Naive thymus-derived CD4-positive, alpha-beta T cell (primary cell): ENCODE measurements at places on chromosomes 5 and 9. TPM values are rescaled to one million over a fixed set of nuclear protein-coding genes. Genes with fewer than 3 reads are reported as not detected.

The C5orf52 gene
- not detected for total RNA-seq

DNA sequence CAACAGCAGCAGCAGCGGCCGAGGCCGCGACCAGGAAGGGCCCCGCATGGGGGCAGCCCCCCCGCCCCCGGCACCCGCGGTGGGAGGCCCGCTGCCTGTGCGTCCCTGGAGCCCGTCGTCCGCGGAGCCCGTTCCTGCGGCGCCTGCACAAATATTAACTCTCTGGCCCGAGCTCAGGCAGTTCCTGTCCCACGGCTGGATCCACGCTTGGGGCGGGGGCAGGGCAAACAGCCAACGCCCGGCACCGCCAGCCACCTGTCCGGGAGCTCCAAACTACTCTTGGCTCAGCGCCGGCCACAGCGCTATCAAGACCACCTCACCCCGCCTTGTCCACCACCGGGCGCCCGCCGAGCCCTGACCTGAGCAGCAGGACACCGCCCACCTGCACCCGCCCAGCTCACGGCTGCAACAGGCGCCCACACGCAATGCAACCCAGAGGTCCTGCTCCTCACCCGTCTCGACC lies at the start of gene LRRC26:
TSS of gene LRRC26 (minus strand) at position 156 of the 463 bp plus-strand sequence. CDS start at position 48, 108 bp downstream.
- H3K27ac ChIP-seq, result no peak within 1 kb of the TSS
- H3K36me3 ChIP-seq, result no peaks in the 10 kb centered on the region

- H3K27ac ChIP-seq, result peak overlapping the region; percentile 79
- no peaks in the 10 kb centered on the region for H3K27me3 ChIP-seq
- no peaks in the 10 kb centered on the region for H3K36me3 ChIP-seq
- H3K4me1 ChIP-seq, result peaks cover 22% of the 10 kb centered on the region
Measured at GRCh38 chr9:120714846-120715388, 647 bp upstream of the MEGF9 start.

The DNAJA1 gene
- total RNA-seq, result 204 and 209 TPM in 2 replicates

- H3K4me3 ChIP-seq, result no peak overlapping the region
- no peaks in the 10 kb centered on the region for H3K36me3 ChIP-seq
- H3K4me1 ChIP-seq, result no peaks in the 10 kb centered on the region
- no peak overlapping the region for H3K27ac ChIP-seq
- DNase-seq, result peak; percentile 56
- H3K27me3 ChIP-seq, result no peaks in the 10 kb centered on the region
Measured at GRCh38 chr5:143824851-143825720, 13.1 kb downstream of the HMHB1 start.

DNA sequence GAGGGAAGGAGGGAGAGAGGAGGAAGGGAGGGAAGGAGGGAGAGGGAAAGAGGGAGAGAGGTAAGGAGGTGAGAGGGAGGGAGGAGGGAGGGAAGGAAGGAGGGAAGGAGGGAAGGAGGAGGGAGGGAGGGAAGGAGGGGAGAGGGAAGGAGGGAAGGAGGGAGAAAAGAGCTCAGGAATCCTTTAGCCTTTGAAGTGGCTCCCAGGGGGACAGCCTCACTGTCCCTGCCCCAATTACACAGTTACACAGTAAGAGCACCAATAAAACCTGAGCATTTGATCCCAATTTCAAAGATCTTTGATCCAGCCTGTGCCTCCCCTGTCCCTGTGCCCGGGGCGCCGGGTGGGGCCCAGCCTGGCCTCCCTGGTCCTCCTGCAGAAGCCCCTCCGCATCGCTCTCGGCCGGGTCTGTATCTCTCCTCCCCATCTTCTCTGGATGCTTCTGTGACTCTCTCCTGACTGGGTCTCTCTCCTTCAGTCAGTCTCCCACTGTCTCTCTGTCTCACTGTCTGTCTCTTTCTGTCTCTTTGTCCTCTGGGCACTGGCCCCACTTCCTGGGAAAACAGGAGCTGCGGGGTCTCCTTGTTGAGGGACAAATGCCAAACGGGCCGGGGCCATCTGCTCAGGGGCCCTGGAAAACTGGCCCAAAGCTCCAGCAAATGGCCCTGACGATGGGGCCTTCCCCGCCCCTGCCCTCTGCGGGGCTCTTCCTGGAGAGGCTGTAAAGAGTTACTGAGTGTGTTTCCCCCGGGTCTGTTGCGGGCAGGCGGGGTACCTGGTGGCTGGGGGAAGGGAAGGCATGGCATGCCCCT lies 54.2 kb upstream of the EGFL7 start:
- H3K4me1 ChIP-seq, result no peaks in the 10 kb centered on the region
- H3K36me3 ChIP-seq, result no peaks in the 10 kb centered on the region
- no peaks in the 10 kb centered on the region for H3K27me3 ChIP-seq
- DNase-seq, result no peak

GRCh38 chr9:14389657-14390056 lies 75.7 kb upstream of the NFIB start:
- H3K4me1 ChIP-seq, result no peaks in the 10 kb centered on the region
- no peak overlapping the region for H3K4me3 ChIP-seq
- no peak for DNase-seq
- no peaks in the 10 kb centered on the region for H3K27me3 ChIP-seq
- no peak overlapping the region for H3K27ac ChIP-seq

- no peak overlapping the region for H3K27ac ChIP-seq
- no peak overlapping the region for H3K4me3 ChIP-seq
- no peaks in the 10 kb centered on the region for H3K36me3 ChIP-seq
- no peak for DNase-seq
- no peaks in the 10 kb centered on the region for H3K27me3 ChIP-seq
Measured at GRCh38 chr9:93051680-93052089, 6.8 kb upstream of the SUSD3 start.

DNA sequence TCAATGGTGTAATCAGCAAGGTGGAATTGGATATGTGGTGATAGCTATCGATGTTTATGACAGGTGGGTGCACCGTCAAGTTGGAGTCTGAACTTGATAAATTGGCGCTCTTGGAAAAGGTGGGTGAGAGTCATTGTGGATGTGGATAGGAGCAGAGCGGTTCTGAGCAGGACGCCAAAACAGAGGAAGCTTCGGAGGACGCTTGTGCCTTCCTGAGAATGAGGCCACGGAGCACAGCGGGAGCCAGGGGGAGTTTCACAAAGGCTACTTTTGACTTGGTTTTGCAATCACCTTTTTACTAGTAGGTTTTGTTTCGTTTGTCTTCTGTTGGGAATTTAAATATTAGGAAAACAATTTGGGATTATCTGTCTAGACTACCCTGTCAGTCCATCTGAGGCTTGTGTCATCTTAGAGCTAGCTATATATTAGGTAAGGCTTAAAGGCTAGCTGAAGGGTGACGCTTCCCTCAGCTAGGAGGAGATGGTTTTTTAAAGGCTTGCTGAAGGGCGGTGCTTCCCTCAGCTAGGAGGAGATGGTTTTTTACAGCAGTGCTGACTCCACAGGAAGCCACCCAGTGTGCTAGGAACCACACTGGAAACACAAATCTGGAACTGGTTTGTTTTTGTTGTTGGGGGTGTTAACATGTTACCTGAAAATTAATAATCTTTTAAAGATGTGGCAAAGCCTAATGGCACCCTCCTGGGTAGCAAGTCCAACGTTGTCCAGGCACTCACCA lies 142.4 kb upstream of the IRX4 start:
- peaks cover 3% of the 10 kb centered on the region for H3K27me3 ChIP-seq
- H3K36me3 ChIP-seq, result no peaks in the 10 kb centered on the region
- no peak for DNase-seq

- no peak overlapping the region for H3K4me3 ChIP-seq
- H3K36me3 ChIP-seq, result no peaks in the 10 kb centered on the region
- no peak for DNase-seq
- H3K27ac ChIP-seq, result no peak overlapping the region
- no peaks in the 10 kb centered on the region for H3K27me3 ChIP-seq
Measured at GRCh38 chr9:3125602-3126405, 281.9 kb upstream of the PUM3 start.

The PCA3 gene
- not detected for total RNA-seq

The PCDHB14 gene
- not detected for total RNA-seq

DNA sequence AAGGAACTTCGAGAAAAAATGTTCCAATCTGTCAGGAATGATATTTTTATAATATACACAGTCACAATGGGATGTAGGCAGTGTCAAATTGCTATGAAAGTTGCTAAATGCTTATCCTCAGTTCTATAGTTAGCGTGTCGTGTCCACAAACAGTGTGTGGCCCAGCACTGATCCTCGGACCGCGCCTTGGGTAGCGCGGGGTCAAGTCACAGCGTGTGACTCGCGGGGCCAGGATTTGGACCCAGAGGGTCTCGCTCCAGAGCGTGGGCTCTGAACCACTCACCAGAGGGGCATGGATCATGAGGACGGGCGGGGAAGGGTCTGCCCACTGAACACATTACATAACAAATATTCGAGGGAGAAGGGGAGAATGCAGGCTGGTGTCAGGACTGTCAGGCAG lies 171.8 kb downstream of the C9orf50 start:
- H3K27ac ChIP-seq, result no peak overlapping the region
- H3K36me3 ChIP-seq, result no peaks in the 10 kb centered on the region
- H3K4me3 ChIP-seq, result no peak overlapping the region

GRCh38 chr5:113233606-113234005 lies 201.2 kb downstream of the TSSK1B start:
- H3K27me3 ChIP-seq, result no peaks in the 10 kb centered on the region
- no peak for DNase-seq
- no peaks in the 10 kb centered on the region for H3K36me3 ChIP-seq
- H3K27ac ChIP-seq, result no peak overlapping the region
- H3K4me3 ChIP-seq, result no peak overlapping the region

The LSM11 gene
- 4.0 TPM for total RNA-seq

- H3K27me3 ChIP-seq, result no peaks in the 10 kb centered on the region
- no peak overlapping the region for H3K27ac ChIP-seq
- no peak overlapping the region for H3K4me3 ChIP-seq
- no peaks in the 10 kb centered on the region for H3K4me1 ChIP-seq
- no peaks in the 10 kb centered on the region for H3K36me3 ChIP-seq
- no peak for DNase-seq
Measured at GRCh38 chr5:147732291-147732883, 50.1 kb downstream of the JAKMIP2 start.

GRCh38 chr9:17082343-17083064 lies 52.3 kb upstream of the CNTLN start:
- H3K4me3 ChIP-seq, result no peak overlapping the region
- no peaks in the 10 kb centered on the region for H3K36me3 ChIP-seq
- H3K4me1 ChIP-seq, result no peaks in the 10 kb centered on the region
- DNase-seq, result no peak

The IL13 gene
- total RNA-seq, result not detected

GRCh38 chr5:159971514-159971913 lies 37.4 kb upstream of the TTC1 start:
- H3K27me3 ChIP-seq, result peaks cover 3% of the 10 kb centered on the region
- no peak for DNase-seq
- H3K4me3 ChIP-seq, result no peak overlapping the region

DNA sequence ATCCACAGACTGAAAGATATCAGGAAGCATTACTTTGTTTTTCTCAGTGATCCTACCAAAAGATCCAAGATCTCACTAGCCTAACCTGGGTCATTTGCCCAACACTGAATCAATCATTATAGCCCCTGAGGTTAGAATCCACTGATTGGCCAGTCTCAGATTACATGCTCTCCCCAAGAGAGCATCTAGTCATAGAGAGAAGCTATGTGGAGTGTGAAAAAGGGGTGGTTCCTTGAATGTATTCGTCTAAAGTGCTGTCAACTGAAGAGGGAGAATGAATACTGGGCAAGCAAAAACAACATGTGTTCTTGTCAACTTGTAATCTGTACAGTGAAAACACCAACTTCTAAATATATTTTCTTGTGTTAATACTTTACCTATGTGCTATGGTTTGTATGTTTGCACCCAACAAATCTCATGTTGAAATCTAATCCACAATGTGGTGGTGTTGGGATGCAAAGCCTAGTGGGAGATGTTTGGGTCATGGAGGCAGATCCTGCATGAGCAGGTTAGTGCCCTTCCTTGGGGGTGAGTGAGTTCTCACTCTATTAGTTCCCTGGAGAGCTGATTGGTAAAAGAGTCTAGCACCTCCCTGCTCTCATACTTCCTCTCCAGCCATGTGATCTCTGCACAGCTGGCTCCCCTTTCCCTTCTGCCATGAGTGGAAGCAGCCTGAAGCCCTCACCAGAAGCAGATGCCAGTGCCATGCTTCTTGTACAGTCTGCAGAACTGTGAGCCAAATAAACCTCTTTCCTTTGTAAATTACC lies 60.3 kb upstream of the PJA2 start:
- no peaks in the 10 kb centered on the region for H3K36me3 ChIP-seq
- H3K27ac ChIP-seq, result no peak overlapping the region
- no peak for DNase-seq
- H3K4me3 ChIP-seq, result no peak overlapping the region
- H3K27me3 ChIP-seq, result no peaks in the 10 kb centered on the region
- H3K4me1 ChIP-seq, result peaks cover 3% of the 10 kb centered on the region

GRCh38 chr5:132407970-132408369 lies 38.5 kb downstream of the SLC22A5 start:
- peaks cover 42% of the 10 kb centered on the region for H3K4me1 ChIP-seq
- no peak overlapping the region for H3K4me3 ChIP-seq
- H3K27me3 ChIP-seq, result no peaks in the 10 kb centered on the region
- no peak for DNase-seq

- H3K36me3 ChIP-seq, result no peaks in the 10 kb centered on the region
- H3K27me3 ChIP-seq, result no peaks in the 10 kb centered on the region
- no peaks in the 10 kb centered on the region for H3K4me1 ChIP-seq
Measured at GRCh38 chr5:35317586-35317985, 87.3 kb upstream of the PRLR start.

DNA sequence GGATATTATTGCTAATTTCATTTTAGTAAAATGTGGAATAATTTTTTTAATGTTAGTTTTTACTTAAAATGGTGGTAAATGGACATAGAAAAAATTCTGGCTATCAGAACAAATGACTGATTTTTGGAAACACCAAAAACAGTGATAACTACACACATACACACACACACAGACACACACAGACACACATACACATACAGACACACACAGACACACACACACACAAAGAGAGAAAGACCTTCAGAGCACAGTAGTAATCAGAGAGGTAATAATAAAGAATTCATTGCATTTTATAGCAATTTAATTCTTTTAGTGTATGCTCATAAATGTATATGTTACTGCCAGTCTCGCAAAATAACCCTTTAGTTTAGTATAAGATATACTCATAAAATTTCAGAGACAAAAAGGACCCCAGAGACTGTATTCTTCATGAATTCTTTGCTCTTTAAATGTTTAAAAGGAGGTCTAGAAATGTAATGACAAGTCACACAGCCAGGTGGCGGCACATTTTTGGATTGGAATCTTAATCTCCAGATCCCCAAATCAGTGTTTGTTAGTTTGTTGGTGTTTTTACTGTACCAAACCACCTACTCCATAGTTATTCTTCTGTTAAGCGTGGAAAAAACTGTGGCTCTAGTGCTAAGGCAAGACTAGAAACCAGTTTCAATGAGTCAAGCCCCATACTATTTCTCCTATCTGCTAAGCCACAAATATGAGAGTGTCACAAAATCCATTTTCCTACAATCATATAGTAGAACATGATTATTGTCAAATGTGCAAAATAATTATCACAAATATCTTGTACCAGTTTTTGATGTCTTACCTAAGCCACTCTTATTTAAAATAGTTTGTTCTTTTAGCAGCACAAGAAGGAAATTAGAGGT lies 109.9 kb downstream of the EDIL3 start:
- H3K4me3 ChIP-seq, result no peak overlapping the region
- H3K4me1 ChIP-seq, result no peaks in the 10 kb centered on the region
- no peak overlapping the region for H3K27ac ChIP-seq
- no peaks in the 10 kb centered on the region for H3K27me3 ChIP-seq

GRCh38 chr5:83400701-83401100 lies 70.8 kb upstream of the VCAN start:
- no peak overlapping the region for H3K4me3 ChIP-seq
- DNase-seq, result no peak
- no peak overlapping the region for H3K27ac ChIP-seq
- no peaks in the 10 kb centered on the region for H3K4me1 ChIP-seq
- H3K36me3 ChIP-seq, result no peaks in the 10 kb centered on the region
